ENCODE measurements at places on chromosomes 11 and 22.

DNA sequence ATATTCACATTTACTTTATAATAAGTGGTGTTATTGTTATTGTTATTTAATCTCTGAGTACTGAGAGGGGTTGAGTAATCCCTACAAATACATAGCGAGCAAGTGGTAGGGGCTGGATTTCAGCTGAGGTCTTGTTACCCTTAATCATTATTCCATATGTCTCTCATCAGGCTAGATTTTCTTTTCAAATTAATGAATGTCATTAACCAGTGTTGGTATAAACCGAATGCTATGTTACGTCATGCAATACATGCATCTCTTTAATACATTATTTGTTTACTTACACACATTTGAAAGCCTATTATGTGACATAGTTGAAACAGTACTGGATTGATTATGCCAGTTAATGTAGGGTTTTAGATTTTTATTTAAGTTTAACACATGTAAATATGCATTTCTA, 18.9 kb downstream of the PDGFD start:
- no peak for DNase-seq

DNA sequence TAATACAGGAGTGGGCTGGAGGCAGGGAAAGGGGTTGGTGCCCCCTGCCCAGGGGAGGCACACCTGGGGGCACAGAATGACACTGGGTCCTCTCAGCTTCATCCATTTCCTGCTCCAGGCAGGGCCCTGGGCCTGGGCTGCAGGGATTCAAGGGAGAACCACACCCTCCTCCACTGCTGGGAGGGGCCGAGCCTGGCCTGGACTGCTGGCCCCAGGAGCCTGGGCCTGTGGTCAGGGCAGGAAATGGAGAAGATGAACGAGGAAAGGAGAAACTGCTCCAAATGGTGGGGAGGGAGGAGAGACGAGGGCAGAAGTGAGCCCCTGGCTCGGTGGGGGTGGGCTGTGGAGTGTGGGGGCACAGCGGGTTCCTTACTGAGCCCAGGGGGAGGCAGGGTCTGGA, 38.1 kb upstream of the KCNQ1OT1 start:
- no peak for DNase-seq

- no peak for DNase-seq
These were observed 44.5 kb downstream of the FEZ1 start for GRCh38 chr11:125451400-125452124.

DNA sequence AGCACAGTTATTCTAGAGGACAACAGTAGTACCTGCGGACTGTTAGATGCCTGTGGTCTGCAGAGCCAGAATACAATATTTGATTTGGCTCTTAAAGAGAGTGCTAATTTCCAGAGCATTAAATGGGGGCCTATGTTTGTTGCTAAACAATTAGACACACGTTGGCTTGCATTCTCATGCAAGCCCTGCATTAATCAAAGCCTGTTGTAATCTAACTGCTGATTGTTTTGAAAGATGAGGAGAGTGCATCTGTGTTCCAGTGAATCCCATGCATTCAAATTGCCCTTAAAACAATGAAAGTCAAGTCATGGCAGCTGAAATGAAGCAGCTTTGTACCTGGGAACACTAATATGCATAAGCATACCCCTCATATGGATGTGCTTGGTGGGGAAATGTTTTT, 419.4 kb downstream of the DYNC2H1 start:
- DNase-seq = no peak

DNA sequence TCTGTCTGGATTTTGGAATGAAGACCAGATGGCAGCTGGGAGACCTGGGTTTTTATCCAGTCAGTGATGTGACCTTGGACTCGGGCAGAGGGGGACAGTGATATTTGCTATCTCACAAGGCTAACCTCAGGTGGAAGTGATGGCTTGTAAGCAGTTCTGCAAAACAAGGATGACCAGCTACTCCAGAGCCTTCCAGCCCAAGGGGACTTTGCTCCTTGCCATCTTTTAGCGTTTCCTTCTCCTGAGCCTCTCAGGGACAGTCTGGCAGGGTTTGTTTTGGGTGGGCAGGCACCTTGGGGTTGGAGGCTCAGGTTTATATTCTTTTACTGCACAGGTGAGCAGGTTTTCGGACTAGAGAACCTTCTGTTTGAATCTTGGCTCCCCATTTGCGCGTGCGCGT, 9.5 kb upstream of the OSBP2 start:
- no peak for DNase-seq

- DNase-seq = no peak
These were observed 88.4 kb upstream of the RTL6 start for GRCh38 chr22:44586351-44586990.

- DNase-seq = no peak
These were observed 12.3 kb upstream of the TXN2 start for GRCh38 chr22:36493690-36494110.

GRCh38 chr11:38927993-38928392, 2330.0 kb upstream of the RAG2 start:
- no peak for DNase-seq

DNA sequence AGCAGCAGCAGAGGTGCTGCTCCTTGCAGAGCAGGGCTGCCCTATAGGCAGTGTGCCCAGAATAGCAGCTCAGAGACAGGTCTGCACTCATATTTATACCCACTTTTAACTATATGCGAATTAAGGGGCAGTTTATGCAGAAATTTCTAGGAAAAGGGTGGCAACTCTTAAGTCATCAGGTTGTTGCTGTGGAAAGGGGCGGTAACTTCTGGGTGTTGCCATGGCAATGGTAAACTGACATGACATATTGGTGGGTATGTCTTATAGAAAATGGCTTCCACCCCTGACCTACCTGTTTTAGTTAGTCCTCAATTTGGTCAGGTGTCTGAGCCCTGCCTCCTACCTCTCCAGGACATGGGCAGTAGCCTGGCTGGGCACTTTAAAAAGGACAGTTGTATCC, 122.3 kb downstream of the ATXN10 start:
- no peak for DNase-seq

DNA sequence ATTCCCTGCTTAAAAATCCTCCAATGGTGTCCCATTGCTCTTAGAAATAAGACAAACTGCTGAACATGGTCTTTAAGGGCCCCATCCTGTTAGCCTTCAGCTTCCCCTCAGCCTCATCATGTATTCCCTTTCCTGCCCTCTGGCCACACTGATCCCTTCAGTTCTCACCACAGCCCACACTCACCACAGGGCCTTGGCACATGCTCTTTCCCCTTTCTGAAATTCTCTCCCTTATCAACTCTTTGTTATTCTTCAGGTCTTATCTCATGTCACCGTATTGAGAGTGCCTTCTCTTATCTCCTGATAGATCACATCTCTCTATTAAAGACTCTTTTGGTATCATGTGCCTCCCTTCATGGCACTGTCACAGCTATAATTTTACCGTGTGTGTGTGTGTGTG, 167.8 kb upstream of the MPPED2 start:
- no peak for DNase-seq

DNA sequence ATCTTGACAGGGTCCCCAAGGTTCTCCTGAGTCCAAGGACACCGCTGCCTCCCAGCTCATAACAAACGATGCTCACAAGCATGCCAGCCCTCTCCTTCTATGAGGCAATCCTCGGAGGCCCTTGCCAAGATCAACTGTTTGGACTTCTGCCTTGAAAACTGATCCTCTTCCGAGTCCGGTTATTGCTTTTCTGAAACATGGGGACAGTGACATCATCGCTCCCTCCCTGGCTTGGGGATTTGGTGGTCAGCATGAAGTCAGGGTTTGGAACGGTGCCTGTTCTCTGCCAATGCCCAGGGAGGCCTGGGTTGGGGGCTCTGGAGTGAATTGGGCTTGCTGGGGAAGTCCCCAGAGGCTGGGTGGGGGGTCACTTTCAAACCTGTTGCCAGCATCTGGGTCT, 149.3 kb downstream of the FBXO7 start:
- DNase-seq = no peak

GRCh38 chr11:113967361-113967760, 7.5 kb upstream of the HTR3A start:
- DNase-seq = no peak

- no peak for DNase-seq
These were observed 2.2 kb upstream of the P2RX6 start for GRCh38 chr22:21012446-21013407.

- DNase-seq = no peak
These were observed 16.2 kb downstream of the CTTN start for GRCh38 chr11:70414341-70415100.

DNA sequence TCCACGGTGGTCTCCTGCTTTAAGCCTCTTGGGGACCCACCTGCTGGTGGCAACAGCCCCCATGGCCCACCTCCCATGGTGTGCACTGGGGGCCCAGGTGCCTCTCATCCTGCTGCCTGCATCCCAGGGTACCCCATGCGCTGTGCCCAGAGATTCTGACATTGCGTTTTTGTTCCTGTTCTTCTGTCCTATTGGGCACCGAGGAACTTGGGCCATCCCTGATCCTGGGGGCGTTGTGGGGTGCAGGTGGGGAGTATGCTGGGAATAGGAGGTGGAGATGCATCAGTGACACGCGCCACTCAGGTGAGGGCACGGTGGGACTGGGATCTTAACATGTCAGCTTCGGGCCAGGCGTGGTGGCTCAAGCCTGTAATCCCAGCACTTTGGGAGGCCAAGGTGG, 12.4 kb upstream of the NAP1L4 start:
- DNase-seq = no peak

DNA sequence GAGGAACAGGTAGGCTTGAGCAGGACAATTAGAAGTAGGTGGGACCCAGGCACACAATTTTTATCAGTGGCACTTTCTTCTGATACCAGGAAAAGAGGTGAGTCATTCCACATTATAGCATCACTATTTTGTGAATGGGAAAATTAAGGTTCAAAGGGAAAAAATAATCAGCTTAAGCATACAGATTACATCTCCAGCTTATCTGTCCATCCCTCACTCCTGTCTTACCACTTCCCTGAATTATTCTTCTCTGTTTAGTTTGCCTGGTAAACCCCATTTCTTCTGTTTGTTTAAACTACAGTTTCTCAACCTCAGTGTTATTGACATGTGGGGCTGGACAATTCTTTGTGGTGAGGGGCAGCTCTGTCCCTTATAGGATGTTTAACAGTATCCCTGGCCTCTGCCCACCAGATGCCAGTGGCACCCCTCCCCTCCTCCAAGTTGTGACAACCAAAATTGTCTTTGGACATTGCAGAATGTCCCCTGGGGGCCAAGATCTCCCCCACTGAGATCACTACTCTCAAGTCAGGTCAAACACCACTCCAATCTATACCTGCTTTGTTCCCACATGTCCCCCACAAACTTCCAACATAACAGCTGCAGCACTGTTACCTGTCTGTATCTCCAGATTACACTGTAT, 8.5 kb upstream of the XBP1 start:
- DNase-seq = no peak

DNA sequence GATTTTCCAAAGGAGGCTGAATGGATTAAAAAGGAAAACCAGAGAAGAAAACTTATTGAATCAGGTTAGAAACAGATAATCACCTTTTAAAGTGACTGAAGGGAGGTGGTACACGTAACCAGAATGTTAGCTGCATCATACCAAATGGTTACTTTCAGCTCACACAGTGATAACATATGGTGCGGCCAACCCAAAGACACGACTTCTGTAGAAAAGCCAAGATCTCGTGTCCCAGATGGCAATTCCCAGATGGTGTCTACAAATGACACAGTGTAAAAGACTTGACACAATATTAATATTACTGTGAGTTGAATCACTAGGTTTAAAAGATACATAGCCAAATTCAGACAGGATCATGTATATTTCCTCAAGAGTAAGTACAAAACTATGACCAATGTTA, 5.2 kb downstream of the PPP2R1B start:
- DNase-seq = no peak

GRCh38 chr22:28978158-28978557, 83.5 kb downstream of the C22orf31 start:
- peak; percentile 3 for DNase-seq

GRCh38 chr11:130555251-130555841, 106.9 kb downstream of the ADAMTS15 start:
- DNase-seq = no peak

- no peak for DNase-seq
These were observed 54.2 kb upstream of the KCNQ1OT1 start for GRCh38 chr11:2754008-2754407.

- no peak for DNase-seq
These were observed 868 bp upstream of the SYCE3 start for GRCh38 chr22:50563413-50564160.

DNA sequence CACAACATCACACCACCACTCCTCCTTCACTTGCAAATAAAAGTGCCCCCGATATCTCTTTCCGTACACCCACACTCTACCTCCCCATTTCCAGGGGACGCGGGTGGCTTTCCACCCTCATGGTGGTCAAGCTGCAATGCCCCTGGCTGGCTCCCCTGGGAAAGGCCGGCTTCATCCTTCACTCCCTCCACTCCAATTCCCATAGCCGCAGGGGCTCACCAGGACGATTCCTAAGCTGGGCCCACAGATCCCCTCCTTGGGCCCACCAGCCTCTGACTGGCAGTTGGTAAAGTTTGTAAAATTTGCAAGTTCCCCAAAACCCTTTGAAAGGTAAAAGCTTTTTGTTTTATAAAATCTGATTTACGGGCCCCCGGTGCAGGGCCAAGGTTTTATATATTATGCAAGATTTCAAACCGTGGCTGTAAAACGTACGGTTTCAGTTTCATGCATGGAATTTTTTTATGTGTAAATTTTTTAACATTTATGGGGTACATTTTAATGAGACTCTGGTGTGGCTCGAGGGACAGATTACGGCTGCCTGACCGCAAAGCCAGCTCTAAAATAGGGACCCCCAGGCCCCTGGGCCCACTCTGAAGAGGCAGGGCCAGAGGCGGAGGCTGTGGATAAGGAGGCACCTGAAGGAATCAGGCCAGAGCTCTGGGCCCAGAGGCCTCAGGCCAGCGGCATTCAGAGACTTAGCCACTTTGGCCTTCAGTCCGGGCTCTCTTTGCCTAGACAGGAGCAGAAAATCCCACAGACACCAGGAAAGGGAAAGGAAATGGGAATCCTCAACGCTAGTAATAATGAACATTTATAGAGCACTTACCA, 106.5 kb downstream of the FEZ1 start:
- DNase-seq = no peak

DNA sequence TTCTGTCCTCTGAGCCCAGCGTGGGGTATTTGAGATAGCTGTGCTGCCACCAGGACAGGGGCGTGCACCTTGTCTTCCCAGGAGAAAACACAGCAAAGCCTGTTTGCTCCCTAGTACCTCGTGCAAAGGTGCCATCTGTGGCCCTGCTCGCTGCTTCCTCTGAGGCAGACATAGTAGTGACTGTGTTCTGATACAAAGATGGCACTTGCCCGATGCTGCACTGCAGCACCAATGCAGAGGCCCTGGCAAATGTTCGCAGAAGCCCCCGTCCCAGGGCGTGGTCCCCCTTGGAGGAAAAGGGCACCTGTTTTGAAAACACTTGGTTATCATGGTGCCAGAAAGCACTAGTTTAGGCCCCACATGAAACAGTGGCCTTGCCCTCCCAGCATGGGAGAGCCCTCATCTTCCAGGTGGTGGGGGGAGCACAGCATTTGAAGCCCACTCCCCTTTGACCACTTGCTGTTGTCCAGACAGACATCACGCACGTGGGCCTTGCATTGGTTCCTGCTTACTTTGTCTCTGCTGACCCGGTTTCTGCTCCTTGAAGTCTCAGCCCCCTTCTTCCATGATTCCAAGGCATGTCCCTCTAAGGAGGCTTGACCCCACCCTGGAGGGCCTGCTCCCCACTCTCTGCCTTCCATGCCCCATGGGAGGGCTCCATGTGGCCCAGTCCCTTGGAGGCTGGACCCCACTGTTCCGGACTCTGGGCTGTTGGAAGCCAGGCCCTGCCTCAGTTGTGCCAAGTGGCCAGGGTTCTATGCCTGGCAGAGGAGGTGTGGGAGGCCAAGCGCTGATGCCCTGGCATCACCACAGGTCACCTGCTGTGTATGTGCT, 109.4 kb downstream of the KCNQ1OT1 start:
- DNase-seq = no peak

Data from stimulated activated CD4-positive, alpha-beta T cell treated with anti-CD3 and anti-CD28 coated beads, Interleukin-2, amount 100 ng/mL, for 24 hours (primary cell).